ELR (cell line): ENCODE measurements at places on chromosomes 16 and 17.

- peak; percentile 26 for DNase-seq
These were observed 3.2 kb downstream of the SOST start for GRCh38 chr17:43755389-43755875.

- DNase-seq, result no peak
These were observed 55.1 kb downstream of the ZNRF1 start for GRCh38 chr16:75053791-75054555.

DNA sequence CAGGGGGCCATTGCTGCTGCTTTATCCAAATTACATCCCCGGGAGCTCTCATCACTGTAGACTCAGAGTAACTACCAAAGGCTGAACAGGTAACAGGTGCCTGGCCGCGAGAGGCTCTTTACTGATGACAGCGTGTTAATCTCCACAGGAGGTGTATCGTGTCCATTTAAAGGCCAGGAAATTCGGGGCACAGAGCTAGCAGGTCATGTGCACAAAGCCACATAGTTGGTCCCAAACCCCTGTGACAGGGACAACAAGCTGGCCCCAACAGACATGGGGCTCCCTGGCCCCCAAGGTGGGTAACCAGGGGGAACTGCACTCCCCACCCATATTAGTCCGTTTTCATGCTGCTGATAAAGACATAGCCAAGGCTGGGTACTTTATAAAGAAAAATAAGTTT is 55.3 kb upstream of the RBFOX3 start:
- no peak for DNase-seq

DNA sequence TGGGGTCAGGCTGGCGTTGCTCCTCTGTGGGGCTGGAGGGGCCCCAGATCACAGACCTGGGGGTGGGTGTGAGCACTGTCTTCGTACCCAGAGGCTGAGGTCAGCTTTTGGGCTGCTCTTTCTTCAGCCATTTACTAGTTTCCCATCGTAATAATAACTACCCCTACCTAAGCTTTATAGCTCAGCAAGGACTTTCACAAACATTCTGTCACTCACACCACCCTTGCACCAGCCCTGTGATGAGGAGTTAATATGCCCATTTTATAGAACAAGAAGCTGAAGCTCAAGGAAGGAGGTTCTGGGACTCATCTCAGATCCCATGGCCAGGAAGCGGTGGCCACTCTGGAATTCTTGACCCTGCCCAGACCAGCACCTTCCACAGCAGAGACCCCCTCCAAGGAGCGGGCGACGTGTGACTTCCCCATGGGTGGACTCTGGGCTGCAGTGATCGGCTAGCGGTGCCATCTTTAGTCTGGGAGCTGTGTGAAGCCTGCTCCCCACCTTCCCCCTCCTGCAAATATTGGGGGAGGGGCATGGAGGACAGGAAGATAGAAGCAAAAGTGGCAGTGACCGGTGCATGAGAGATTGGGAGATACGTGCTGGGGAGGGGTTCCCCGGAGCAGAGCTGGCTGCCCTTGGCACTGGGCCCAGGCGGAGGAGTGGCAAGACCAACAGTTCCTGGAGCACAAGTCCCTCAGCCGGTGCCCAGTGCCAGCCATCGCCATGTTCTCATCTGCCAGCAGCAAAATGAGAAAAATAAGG is 81.8 kb upstream of the TOB1 start:
- peak; percentile 33 for DNase-seq

DNA sequence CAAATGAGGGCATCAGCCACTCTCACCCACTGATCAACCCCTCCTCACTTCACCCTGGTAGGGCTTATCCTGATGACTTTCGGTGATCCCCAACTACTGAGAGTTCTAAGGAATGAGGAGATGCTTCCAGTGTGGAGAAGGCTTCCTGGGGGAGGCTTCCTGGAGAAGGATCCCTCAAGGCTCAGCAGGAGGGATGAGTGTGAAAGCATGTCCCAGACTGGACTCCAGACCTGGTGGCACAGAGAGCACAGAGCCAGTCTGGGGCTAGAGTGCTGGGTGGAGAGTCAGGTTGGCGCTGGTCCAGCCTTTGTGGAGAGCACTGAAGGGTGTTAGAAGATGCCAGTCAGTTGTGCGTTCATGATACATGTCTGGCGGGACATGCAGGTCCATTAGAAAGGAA is 53.7 kb downstream of the PLD6 start:
- DNase-seq, result peak; percentile 11
